Right atrium auricular region (tissue), 2 donors: ENCODE measurements at places on chromosomes 2 and 18. TPM values are rescaled to one million over a fixed set of nuclear protein-coding genes. Genes with fewer than 3 reads are reported as not detected.

- H3K4me3 ChIP-seq: no peak overlapping the region
Measured at GRCh38 chr2:69205491-69205890, 181.5 kb downstream of the GFPT1 start.

GRCh38 chr2:102016399-102016955 is 24.7 kb downstream of the IL1R2 start:
- no peaks in the 10 kb centered on the region for H3K27me3 ChIP-seq
- H3K4me3 ChIP-seq: no peak overlapping the region
- no peak overlapping the region for H3K27ac ChIP-seq
- no peak for DNase-seq
- no peaks in the 10 kb centered on the region for H3K36me3 ChIP-seq

DNA sequence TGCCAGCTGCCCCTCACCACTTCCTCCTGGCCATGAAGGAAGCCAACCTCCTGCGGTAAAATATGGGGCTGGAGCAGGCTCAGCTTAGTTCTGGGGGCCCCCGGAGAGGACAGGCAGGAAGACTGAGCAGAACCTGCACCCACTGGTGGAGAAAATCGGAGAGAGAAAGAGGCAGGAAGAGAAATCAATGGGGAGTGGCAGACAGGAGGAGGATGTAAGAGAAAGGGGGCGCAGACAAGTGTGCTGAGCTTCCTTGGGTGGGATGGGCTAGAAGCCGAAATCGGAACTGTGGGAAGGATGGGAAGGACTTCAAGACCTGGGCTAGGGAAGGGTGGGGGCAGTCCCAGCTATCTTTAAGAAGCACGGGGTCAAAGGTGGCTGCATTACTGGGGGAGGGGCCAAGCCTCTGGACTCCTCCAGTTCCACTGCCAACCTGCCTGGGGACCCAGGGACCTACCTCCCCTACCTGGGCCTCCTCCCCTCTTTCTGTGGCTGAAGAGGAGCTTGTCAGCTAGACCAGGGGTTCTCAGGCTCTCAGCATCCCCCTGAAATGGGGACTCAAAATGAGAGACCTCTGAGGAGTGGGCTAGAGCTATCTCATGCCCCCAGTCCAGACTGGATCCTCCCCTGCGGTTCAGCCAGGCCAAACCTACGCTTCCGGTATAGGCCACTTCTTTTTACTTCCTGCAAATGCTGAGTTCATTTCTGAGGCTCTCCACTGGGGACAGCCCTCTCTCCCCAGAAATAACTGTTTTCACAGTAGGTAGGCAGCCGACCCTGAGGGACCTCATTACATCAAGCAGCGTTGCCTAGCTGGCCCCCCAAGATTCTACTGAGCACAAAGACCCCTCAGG is 33.6 kb upstream of the B3GNT7 start:
- DNase-seq: no peak
- H3K4me3 ChIP-seq: no peak overlapping the region
- no peaks in the 10 kb centered on the region for H3K36me3 ChIP-seq
- no peaks in the 10 kb centered on the region for H3K27me3 ChIP-seq
- H3K27ac ChIP-seq: peak overlapping the region; percentile 14

DNA sequence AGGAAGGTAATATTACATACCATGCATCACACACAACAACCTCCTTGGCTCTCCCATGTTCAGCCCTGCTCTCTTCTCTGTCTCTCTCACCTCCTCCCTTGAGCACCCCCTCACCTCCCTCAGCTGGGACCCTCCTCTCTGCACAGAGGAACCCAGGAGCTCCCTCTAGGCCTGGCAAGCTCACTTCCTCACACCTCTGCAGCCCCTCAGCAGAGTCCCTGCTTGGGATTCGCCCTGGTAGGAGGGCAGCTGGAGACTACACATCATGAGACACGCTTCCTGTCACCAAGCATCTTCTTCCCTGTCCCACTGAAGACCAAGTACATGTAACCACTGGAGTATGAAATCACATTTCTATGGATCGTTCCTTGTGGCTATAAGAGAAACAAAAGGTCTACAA is 51.0 kb downstream of the ADD2 start:
- H3K27ac ChIP-seq: no peak overlapping the region
- H3K4me1 ChIP-seq: no peaks in the 10 kb centered on the region
- peak; percentile 28 for DNase-seq
- H3K36me3 ChIP-seq: no peaks in the 10 kb centered on the region
- no peaks in the 10 kb centered on the region for H3K27me3 ChIP-seq
- no peak overlapping the region for H3K4me3 ChIP-seq

Gene TMEM178A
- 2.9 TPM for total RNA-seq

Gene TMEM37
- 3.3 TPM for total RNA-seq
